Activated CD8-positive, alpha-beta memory T cell treated with anti-CD3 and anti-CD28 coated beads for 1 hour (primary cell): ENCODE measurements at places on chromosomes 12 and 14.

- no peak for DNase-seq
These were observed 34.3 kb upstream of the GAS2L3 start for GRCh38 chr12:100539202-100539601.

DNA sequence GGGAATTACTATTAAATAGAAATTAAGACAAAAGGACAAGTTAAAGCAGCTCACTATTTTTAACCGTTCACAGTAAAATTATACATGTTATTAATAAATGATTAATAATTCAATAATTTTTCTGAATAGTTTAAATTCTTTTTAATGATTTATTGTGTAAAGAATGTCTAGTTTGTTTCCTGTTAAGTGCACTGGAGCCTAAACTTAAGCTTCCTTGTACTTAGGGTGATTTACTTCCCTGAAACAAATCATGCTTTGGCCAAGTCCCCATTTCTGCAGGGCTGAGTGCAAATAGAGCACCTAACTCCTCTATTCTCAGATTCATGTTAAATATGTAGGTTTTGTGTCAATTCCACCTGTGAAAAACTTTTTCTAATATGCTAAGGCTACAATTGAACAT, 188.9 kb upstream of the PDZRN4 start:
- DNase-seq = no peak

GRCh38 chr12:5003025-5003666, 40.5 kb upstream of the KCNA5 start:
- DNase-seq = peak; percentile 8

DNA sequence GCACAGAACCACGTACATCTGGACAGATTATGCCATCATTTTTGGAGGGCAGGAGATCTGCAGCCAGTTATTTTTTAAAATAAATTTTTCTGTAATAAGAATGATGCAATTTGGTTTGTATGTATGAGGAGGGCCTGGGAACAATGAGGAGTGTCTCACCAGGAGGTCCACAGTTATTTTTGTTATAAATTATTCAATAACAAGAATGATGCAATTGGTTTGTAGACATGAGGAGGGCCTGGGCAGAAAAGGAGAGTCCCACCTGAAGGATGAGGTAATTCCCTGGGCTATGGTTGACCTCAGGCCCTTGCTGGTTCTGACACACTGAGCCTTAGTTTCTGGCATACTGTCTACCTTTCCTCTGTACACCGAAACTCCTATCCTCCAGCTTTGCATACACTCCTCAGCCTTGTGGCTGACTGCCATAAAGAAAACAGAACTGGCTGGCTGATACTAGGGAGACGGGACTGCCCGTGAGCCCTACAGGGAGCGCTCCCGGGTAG, 9.0 kb upstream of the DCD start:
- no peak for DNase-seq

DNA sequence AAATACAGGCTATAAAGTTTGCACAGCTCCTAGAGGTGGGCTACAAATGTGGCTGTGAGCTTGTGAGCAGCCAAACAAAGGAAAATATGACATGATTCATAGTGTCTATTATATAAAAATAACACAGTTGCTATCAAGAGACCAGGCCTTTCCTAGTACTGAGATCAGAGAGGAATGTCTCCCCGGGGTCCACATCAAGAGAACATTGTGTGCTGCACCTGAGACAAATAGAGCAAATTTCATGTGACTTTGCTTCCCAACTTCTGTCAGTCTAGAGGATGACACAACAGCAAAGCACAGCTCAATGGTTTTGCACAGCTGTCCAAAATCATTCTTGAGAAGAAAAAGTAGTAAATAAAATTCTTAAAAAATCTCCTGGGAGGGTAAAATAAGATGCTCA, 297.5 kb upstream of the PRKD1 start:
- no peak for DNase-seq

DNA sequence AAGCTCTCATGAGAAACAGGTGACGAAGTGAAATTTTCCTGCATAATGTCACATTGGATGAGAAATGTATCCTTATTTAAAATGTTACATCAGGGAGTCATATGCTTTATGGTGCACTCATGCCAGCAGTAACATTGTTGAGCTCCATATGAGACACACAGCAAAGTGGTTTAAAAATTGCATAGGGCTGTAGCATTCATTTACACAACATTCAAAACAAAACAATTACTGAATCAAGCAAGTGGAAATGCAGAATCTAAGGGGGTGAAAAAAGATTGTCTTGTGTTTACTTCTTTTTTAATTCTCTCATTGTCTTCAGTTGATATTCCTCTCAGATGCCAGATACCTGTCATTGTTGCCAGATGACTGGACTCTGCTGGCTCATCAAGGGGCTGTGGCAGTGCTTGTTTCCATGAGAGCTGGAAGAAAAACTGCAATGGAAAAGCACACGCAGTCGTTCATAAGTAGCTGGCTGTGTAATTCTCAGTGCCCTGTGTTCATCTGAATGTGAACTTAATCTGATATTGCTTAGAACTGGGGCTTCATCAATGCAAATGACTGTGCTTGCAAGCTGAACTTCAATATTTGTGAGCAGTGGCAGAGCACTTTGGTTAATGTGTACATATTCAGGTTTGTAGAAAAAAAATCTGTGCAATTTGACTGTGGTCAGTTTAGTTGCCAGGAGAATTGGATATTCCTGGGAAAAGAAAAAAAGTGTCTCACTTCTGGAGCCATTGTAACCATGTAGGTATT, 305.6 kb downstream of the RAD51B start:
- no peak for DNase-seq

DNA sequence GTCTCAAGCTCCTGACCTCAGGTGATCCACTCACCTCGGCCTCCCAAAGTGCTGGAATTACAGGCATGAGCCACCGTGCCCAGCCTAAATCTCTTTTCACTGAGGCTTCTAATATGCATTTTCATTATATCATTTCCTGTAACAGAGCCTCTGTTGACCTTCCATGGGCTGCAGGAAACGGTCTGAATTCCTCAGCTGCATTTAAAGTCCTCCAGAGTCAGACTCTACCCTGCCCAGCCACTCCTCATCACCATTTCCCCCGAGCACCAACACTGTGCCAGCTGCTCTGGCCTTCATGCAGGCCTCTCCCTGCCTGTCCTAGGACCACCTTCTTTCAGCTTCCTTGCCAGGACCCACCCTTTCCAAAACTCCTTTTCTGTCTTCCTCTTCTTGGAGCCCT, 9.8 kb upstream of the NFKBIA start:
- no peak for DNase-seq

DNA sequence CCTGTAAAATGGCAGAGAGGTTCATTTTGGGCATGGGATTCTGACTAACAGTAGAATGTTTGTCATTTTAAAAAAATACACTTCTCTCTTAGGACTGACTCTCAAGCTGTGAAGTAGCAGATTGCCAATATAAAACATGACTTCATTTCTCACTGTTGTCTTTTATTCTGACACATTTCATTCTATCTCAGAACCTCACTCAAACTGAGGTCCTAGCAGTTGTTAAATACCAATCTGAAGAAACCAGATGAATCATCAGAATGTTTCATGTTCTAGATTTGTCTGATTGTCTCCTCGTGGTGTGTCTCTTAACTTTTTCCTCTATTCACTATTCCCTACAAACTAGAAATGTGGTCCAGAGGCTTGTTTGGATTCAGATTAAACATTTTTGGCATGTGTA, 276.5 kb upstream of the NPAS3 start:
- no peak for DNase-seq

DNA sequence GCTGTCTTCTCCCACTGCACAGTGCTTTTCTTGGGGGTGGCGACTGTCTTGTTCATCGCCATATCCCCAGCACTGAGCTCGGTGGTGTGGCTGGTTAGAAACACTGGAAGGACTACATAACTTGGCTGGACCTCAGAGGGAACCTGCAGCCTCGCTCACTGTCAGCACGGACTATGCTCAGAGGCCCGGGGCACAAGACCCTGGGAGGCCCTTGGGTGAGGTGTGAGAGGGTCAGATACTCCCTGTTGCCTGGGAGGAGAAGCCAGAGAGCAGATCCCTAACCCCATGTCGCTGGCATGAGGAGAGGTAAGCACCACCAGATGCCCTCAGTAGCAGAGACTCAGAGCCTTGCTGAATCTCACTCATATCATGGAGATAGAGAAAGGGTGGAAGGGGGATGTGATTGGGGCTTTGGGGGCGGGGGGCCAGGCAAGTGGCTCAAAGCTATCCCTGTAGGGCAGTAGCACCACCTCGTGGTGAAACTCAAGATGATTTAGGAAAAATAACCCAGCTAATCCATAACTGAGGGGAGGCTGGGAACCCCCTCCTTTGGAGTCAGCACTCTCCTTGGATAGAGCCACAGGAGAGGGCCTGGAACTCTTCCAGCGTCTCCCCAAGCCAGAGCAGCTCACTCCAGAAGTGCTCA, 18.7 kb upstream of the HDAC7 start:
- DNase-seq = no peak

- no peak for DNase-seq
These were observed 46.4 kb upstream of the CNOT2 start for GRCh38 chr12:70196811-70197281.

DNA sequence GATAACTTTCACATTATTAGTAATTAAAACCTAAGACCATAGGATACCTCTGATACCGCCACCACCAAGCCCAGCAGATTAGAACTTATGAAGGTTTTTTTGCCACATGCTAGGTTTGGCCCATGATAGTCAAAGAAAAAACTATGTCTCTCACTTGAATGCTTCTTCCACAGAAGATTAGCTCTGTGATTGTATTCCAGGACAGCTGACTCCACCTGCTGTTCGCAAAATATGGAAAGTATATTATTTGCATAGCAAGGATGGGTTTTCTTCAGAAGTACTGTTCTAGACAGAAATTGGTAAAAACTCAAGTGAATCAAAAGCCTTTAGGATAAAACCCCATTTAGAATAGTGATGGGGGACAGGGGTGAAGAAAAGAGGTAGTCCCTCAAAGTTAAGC, 42.2 kb downstream of the PPFIBP1 start:
- DNase-seq = no peak

DNA sequence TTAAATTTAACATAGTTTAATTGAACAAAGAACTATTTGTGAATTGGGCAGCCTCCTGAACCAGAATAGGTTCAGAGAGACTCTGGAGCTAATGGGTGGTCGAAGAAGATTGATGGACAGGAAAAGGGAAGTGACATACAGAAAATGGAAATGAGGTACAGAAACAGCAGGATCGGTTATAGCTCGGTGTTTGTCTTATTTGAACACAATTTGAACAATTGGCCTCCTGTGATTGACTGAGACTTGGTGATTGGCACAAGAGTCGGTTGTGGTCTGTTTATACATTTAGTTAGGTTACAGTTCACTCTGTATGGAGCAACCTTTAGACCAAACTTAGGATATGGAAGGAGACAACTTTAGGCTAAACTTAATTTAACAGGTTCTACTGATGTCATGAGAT, 18.4 kb upstream of the CFL2 start:
- no peak for DNase-seq

DNA sequence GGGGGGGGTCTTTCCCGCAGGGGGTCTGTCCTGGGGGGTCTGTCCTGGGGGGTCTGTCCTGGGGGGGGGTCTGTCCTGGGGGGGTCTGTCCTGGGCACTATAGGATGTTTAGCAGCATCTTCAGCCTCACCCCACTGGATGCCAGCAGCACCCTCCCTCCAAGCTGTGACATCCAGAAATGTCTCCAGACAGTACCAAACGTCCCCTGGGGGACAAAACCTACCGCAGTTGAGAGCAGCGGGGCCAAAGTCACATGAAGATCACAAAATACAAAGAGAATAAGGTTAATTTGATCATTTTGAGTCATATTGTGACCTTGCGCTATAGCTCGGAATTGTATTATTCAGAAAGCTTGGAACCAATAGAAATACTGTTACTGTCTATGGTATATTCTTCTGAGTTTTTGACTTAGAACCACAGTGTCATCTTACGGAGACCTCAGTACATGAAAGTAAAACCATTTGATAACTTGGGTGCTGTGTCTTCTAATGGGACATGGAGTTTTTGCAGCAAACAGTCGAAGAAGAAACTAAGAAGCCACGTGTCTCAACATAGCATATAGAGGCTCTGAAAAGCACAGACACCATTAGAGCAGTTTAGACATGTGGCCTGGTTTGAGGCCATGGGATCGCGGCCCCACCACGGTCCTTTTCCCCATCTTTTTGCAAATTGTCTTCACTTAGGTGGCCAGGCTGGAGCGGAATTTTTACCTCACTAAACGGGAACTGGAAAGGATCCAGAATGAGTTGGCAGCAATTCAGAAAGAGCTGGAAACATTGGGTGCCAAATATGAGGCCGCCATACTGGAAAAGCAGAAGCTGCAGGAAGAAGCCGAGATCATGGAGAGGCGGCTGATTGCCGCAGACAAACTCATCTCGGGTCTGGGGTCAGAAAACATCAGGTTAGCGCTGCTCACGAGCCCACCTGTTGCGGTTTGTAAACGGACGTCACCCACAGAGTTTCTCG, 59.9 kb downstream of the CCDC92 start:
- no peak for DNase-seq

DNA sequence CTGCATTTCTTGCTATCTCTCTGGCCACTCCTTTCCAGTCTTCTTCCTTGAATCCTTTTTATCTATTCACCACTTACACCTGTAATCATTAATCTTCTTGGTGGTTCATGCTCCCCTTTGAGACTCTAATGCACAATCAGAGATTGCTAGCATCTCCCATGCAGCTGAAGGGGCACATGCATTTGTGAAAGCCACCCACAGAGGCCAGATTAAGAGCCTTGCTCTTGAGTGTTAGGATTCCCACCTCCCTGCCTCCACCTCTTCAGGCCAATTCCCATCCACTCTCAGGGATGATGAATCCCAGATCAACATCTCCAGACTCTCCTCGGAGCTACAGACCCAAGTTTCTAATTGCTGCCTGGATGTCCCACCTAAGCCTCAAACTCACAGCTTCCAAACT, 19.4 kb upstream of the KRT18 start:
- no peak for DNase-seq

DNA sequence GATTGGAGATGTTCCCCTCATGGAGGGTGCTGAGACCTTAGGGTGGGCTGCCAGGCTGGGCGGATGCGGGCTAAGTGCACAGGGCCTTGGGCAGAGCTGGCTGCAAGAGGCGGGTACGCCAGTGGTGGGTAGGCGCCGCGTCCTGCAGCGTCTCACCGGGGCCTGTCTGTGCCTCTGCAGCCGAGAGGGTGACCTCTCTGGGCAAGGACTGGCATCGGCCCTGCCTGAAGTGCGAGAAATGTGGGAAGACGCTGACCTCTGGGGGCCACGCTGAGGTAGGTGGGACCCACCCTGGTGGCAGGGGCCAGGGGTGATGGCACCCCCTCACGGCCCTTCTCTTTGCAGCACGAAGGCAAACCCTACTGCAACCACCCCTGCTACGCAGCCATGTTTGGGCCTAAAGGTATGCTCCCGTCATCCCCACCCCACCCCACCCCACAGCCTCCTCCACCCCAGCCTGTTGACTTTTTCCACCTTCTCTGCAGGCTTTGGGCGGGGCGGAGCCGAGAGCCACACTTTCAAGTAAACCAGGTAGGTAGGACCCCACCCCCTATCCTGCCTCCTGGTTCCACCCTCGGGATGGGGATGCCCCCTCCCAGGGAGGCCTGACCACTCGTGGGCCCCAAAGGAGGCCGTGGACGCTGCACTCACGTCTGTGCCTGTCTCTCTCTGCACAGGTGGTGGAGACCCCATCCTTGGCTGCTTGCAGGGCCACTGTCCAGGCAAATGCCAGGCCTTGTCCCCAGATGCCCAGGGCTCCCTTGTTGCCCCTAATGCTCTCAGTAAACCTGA, 1.5 kb downstream of the CRIP1 start:
- no peak for DNase-seq

GRCh38 chr14:52076334-52076733, 7.5 kb upstream of the NID2 start:
- DNase-seq = no peak

GRCh38 chr12:41289501-41289900, 101.4 kb downstream of the PDZRN4 start:
- no peak for DNase-seq
